A673 (cell line): ENCODE measurements at places on chromosomes 7 and 10.

DNA sequence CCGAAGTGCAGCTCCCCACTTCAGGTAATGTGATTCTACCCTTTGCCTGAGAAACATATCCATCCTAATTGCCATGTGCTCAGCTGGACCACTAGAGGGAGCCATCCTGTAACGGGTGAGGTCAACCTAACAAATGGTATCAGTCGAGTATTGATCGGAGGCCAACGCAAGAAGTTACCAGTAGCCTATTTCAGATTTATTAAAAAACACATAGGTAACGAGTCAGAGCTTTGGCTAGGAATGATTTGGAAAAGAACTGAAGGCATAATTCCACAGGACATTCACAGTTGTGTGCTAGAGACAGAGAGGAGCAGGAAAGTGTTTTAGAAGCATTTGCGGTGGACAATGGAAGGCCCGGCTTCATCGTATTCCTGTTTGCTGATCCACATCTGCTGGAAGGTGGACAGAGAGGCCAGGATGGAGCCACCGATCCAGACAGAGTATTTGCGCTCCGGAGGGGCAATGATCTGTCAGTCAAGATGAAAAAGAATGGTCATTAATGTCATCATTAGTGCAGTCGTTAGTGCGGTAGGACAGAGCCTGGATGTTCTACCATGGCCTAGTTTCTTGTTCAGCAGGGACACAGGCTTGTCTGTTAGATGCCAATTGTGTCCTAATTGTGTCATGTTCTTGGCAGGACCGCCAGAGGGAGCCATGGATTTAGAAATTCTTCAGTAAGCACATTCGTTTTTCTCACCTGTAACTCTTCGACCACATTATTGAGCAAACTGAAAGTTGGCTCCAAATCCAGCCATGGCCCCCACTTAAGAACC, 17.5 kb downstream of the ACTA2 start:
- peak; percentile 86 for DNase-seq

GRCh38 chr7:115293628-115294240, 371.8 kb downstream of the MDFIC start:
- DNase-seq: no peak

DNA sequence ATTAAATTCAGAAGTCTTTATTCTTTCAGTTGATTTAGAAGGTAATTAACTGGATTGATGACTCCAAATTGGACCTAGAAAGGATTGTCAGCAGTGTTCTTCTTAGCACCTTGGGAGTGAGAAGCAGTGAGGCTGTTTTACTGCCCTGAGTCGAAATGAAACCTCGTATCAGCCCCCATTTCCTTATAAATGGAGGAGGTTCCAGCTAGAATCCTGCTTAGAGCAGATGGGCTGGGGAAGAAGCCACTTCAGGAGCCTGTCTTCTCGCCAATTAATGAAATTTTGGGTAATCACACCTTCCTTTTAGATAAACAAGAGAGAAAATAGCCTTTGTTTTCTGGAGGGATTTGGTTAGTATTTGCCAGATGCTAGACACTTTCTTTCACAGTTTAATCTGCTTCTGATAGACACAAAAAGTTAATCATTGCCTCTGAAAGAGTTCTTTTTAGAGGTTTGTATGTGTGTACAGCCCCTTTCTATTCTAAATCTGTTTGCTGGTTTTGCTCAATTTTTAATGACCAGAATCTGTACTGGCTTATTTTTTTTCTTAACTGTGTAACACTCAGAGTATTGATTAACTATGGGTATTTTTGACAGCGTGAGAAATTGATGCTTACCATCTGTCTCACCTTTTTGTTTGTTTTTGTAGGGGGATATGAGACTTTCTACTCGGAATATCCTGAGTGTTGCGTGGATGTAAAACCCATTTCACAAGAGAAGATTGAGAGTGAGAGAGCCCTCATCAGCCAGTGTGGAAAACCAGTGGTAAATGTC, 4.6 kb downstream of the DUSP5 start:
- no peak for DNase-seq

GRCh38 chr10:111488668-111489067, 411.8 kb downstream of the ADRA2A start:
- DNase-seq: no peak

- DNase-seq: peak; percentile 66
Observed at GRCh38 chr10:121696854-121697253, 98.6 kb upstream of the FGFR2 start.

GRCh38 chr10:6871128-6871527, 291.1 kb upstream of the PRKCQ start:
- DNase-seq: no peak

DNA sequence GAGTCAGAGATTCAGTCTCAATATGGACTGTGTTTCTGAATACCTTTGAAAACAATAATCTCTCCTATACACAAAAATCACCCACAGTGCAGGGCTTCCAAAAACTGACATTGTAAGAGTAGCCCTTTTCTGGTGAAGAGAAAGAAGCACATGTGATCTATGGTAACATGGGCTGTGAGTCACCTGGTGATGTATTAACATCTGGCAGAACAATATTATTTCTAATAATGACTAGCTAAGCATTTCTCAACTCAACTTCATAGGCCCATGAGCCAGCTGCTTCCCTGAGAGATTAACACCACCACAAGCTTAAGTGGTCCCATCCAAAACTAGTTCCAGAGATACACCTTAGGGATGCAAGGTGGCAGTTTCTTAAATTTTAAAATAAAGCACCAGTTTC, 331.0 kb upstream of the NRP1 start:
- DNase-seq: no peak

DNA sequence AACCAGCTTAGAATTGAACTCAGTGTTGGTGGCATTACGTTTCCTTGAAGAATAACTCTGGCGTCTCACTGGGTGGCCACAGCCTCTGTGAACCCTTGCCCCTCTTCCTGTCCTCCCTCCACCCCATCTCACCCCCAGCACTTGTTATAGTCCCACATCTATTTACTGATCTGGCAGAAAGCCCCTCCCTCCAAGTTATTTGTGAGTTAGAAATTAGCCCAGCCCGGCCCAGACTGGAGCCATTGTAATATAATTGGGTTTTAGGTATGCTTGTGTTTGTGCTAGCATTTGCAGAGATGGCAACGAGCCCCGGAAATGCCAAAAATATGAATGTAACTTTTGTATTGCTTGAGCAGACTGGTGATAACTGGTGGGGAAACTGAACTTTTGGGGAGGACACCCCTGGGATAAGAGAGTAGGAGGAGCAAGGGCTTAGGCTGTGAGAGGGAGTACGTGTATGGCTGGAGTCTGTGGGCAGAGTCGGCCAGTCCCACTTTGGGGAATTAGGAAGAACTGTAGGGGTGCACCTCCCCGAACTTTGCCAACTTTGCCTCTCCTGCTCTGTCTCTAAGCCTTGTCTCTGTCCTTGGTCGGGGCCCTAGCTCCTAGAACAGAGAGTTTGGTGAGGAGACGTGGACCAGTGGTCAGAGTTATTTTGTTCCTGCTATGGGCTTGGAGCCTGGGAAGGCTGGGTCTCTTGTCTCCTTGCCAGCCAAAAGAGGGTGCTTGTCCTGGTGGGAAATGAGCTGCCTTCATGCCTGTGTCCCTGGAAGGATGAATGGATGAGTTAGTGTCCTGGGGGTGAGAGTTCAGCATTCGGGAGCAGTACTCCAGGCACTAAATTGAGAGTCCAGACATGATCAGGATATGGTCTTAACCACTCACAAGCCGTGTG, 19.3 kb upstream of the TRIM8 start:
- no peak for DNase-seq

DNA sequence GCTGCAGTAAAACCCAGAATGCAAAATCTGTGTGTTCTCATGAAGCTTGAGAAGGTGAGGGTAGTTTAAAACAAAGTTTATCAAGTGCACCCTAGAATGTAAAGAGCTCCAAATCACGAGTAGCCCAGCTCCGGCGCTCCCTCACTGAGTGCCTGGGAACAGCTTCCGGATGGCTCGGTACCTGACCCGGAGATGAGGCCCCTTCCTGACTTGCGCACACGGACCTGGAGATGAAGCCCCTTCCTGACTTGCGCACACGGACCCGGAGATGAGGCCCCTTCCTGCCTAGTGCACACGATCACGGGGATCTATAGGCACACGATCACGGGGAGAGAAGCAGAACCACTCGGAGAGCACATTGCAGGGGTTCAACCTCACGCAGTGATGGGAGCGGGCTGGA, 322.1 kb upstream of the RNF32 start:
- no peak for DNase-seq

- DNase-seq: peak; percentile 88
Observed at GRCh38 chr7:1175967-1176851, 16.2 kb upstream of the ZFAND2A start.

- DNase-seq: no peak
Observed at GRCh38 chr7:87882151-87882937, 6.1 kb downstream of the DBF4 start.

DNA sequence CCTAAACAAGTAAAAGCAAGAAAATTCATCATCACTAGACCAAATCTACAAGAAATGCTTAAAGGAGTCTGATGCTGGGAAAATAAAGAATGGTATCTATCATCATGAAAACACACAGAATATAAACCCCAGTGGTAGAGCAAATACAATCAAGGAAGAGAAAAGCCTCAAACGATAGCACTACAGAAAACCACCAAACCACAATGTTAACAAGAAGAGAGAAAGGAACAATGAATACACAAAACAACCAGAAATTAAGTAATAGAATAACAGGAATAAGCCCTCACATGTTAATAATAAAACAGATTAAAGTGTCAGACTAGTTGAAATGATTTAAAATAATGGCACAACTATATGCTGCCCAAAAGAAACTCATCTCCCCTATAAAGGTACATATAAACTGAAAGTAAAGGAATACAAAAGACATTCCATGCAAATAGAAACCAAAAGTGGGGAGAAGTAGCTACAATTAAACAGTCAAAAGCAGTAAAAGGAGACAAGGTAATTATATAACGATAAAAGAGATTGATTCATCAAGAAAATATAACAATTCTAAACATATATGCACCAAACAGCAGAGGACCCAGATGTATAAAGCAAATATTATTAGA, 77.3 kb downstream of the JMJD1C start:
- no peak for DNase-seq

DNA sequence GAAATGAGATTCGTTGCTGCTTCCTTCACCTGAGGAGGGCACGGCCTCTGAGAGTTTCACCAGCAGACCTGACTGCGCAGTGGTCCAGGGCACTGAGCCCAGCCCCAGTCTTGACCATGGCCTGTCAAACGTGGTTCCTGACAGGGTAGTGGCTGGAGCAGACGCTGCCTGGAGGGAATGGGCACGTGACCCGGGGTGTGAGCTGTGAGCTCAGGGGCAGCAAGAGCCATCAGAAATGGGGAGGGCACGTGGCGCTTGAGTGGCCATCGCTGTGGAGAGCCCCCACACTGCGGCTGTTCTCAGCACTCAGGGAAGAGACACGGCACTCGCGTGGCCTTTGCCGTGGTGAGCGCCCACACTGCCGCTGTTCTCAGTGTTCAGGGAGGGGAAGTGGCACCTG, 12.0 kb downstream of the FAM20C start:
- DNase-seq: no peak

DNA sequence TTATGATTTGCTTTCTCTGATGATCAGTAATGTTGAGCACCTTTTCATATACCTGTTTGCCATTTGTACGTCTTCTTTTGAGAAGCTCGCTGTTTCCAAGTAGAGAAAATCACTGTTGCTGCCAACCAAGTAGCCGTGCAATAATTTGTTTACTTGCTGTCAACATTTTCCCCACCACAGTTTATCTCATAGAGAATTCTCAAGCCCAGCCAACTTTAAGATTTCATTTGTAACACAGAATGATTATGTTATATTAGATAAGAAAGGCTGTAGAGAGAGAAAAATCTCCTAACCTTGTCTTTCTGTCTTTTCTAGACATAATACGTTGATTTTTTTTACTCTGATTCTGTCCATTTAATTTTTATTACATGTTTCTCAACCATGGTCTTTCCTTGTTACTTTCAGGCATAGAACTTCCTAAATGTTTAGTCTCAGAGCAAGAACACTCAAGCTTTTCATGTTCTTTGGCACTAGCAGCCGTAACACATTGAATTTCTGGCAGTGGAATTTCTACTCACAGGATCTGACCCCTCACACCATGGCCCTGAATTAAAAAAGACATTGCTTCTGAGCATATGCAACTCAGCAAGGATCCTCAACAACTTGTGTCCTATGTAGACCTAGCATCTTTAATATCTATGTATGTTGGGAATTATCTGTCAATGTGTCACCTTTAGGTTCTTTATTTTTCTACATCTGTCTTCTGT, 23.1 kb downstream of the RPA3 start:
- DNase-seq: no peak

DNA sequence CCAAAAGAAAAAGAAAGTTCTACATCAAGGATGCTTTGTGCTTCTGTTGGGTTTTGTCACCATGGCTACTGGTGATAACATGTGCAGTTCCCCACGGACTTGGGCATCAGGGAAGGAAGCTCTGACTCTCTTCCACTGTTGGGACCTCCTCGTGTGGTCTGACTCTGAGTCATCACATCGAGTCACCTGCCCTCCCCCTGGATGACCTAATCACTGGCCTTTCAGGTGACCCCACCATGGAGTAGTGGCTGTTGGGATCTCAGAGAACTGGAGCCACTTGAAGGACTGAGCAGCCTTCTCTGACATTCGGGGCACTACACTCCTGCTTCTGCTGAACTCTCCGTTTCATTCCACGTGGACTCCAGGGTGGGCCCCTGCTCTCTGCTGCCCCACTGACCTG, 60.8 kb upstream of the DOCK1 start:
- no peak for DNase-seq

DNA sequence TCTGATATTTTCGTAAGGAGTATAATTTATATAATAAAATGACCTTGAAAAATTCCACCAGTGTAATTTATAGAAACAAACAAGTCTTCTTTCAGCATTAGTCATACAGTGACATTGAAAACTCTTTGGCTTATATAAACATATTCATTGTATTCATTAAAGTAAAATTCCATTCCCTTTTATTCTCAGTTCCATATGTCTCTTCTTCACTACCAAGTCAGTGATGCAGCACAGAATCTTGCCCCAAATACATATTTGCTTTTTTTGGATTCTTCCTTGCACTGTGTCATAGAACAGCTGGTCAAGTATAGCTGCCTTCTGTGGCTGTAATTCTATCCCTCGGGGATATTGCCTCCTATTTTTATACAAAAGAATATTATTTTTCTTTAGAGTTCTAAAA, 884.5 kb upstream of the POT1 start:
- no peak for DNase-seq

GRCh38 chr10:43233601-43234430, 33.0 kb downstream of the RASGEF1A start:
- DNase-seq: no peak

DNA sequence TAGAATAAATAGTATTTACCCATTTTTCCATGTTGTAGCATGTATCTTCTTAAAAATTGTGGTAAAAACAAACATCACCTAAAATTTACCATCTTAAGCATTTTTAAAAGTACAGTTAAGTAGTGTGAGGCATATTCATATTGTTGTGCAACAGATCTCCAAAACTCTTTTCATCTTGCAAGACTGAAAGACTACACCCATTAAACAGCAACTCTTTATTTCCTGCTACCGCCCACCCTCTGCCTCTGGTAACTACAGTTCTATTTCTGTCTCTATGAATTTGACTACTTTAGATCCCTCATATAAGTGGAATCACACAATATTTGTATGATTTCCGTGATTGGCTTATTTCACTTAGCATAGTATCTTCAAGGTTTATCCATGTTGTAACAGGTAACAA, 40.0 kb upstream of the AGBL3 start:
- DNase-seq: peak; percentile 21

GRCh38 chr7:745431-746154, 18.5 kb upstream of the PRKAR1B start:
- DNase-seq: no peak
